ENCODE measurements at places on chromosomes 3 and 15.

- no peak for DNase-seq
Measured at GRCh38 chr3:189058071-189058470, 113.7 kb upstream of the TPRG1 start.

DNA sequence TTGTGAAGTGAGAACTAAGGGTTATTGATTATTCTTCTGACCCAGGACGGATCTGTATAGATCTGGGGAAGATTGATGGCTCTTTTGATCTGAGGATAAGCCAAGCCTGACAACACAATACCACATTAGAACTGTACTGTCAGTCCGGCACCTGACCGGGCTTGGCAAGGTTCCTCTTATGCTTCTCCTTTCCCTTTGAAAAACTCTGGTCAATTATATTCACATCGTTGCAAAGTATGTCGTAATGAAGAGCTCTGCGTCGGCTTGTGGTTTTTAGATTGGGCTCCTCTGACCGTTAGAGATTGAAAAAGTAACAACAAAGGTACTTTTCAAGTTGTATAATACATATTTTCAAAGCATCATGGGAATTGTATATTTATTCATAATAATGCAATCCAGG, 389.8 kb downstream of the NR2F2 start:
- no peak for DNase-seq

DNA sequence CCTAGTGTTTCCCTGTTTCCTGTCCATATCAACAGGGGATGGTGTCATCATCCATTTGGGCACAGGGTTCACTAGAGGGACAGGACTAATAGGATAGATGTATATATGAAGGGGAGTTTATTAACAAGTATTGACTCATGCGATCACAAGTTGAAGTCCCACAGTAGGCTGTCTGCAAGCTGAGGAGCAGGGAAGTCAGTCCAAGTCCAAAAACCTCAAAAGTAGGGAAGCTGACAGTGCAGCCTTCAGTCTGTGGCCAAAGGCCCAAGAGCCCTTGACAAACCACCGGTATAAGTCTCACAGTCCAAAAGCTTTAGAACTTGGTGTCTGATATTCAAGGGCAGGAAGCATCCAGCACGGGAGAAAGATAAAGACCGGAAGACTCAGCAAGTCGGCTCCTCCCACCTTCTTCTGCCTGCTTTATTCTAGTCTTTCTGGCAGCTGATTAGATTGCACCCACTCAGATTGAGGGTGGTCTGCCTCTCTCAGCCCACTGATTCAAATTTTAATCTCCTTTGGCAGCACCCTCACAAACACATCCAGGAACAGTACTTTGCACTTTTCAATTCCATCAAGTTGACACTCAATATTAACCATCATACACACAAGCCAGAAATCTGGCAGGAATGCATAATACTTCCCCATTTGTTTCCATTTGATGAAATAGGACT, 43.4 kb downstream of the CD200 start:
- no peak for DNase-seq

DNA sequence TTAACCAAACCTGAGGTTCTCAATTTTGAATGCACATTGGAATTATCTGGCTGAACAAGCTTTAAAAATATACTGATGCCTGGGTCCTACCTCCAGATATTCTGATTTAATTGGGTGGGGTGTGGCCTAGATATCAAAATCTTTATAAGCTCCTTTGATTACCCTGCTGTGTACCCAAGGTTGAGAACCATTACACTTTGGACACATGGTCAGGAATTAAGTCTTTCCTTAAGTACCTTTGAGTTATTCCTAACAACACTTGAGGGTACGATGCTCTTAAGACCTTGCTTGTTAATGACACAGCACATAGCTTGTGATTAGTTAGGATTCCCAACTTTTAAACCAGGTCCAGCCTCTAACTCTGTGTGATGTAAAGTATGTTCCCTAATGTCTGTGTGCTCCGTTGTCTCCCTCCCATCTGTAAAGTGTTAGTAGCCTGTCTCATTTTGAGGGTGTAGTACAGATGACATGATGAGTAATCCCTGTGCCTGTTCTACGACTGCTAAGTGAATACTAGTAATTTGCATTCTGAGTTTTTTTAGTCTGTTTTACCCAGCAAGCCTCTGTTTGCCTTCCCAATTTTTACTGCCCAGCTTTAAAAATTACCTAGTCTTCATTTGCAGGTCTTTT, 154.9 kb downstream of the KLHL25 start:
- no peak for DNase-seq

DNA sequence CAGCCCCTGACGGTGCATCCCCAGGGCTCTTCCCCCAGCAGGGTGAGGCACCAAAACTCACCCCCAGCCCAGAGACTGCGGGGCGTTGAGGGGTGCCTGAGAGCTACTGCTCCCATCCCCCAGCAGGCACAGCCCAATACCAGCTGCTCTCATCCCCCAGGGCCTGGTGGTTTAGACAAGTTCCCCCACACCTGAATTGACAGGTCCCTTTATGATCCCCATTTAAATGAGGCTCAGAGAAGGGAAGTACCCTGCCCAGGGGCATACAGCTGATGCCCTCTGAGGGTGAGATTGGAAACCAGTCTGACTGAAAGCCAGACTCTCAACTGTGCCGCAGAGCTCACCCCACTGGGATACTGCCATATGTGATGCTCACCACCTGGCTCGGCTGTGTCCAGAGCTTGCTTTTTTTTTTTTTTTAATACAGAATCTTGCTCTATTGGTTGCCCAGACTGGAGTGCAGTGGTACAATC, 20.1 kb downstream of the DUSP7 start:
- no peak for DNase-seq

DNA sequence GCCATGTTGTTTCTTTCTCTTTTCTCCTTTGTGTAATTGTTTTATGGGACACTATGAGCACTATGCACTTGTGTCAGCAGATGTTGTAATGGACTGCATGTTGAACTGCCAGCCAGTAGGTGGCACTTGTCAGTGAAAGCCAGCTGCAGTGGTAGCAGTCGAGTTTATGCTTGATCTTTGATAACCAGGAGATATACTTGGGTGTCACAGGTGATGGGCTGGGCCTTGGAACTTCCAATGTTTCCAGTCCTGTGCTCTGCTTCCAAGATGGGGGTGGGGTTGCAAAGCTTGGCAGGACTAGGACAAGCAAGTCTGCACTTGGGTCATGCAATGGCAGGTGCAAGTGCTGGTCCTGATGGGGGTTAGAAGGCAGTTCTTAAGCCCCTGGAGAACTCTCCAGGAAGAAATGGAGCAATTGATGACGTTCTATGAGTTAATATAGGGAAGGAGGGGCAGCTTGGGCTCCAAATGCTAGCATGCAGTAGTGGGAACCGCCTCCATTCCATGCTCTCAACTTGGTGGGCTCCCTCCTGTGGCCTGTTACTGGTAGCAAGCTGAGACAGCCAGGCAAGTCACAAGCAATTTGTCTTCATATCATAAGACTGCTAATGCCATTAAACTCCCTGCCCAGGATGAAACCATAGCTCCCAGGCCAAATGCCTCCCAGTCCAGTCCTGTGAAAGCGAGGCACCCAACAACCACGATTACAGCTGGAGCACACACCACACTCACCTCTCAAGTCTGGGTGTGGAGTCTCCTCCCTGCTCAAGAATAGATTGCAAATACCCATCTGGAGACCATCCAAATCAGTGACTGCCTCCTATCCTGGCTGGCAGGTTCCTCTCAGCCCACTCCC, 287.2 kb downstream of the CGGBP1 start:
- no peak for DNase-seq

DNA sequence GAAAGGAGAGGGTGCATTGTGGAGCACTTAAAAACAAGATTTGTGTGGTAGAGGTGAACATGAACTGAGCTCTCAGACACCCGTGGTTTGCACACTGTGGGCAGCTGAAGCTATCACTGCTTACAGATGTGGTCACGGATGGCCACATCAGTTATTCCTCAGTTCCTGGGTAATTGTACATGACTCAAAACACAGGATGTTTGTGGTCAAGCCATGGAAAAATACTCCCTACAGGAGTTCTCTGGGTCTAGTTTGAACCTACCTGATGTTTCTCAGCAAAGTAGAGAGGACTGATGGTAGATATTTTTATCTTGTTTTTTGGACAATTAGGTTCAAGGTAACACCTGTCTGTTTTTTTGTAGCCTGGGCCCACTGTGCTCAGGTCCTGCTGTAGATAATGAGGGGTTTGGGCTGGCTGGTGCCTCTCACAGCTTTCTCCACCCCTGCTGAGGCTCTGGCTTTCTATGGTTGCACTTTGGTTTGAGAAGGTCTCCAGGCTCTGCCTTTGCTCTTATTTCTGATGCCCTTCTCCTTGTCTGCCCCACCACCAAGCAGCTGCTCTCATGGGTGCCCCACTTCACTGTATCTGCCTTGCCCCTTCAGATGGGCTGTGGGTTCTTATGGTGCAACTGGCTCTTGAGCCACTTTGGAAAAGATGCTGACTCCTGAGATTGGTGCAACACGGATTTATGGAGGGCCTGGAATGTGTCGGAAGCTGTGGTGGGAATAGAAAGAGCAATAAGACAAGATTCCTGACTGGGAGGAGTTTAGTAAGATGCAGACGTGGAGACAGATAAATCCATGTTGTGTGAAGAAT, 40.1 kb downstream of the CDCP1 start:
- peak; percentile 46 for DNase-seq

GRCh38 chr3:134306320-134306719, 55.7 kb upstream of the RYK start:
- no peak for DNase-seq

GRCh38 chr3:177905173-177906125, 630.8 kb upstream of the KCNMB2 start:
- no peak for DNase-seq

- DNase-seq = peak; percentile 63
Measured at GRCh38 chr15:76150971-76151598, 91.3 kb downstream of the TMEM266 start.

- DNase-seq = no peak
Measured at GRCh38 chr15:41169781-41170180, 53.7 kb upstream of the INO80 start.

- DNase-seq = no peak
Measured at GRCh38 chr3:175857666-175858270, 998.6 kb downstream of the NAALADL2 start.

DNA sequence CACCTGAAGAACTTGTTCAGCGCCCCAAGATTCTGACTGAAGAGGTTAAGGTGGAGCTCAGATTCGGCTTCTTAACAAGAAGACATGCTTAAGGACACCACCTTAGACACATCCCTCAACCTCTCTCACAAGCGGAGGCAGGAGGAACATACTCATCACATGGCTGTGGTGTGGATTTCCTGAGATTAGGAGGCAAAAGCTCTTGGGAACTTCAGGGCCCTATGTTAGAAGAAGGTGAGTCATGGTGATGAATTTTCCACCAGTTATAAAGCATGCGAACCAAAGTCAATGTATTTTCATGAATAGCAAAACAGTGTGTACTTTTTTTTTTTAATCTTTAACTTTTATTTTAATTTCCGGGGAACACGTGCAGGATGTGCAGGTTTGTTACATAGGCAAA, 212.2 kb upstream of the SUCLG2 start:
- DNase-seq = no peak

GRCh38 chr15:59244337-59244736, 37.7 kb downstream of the LDHAL6B start:
- DNase-seq = no peak

DNA sequence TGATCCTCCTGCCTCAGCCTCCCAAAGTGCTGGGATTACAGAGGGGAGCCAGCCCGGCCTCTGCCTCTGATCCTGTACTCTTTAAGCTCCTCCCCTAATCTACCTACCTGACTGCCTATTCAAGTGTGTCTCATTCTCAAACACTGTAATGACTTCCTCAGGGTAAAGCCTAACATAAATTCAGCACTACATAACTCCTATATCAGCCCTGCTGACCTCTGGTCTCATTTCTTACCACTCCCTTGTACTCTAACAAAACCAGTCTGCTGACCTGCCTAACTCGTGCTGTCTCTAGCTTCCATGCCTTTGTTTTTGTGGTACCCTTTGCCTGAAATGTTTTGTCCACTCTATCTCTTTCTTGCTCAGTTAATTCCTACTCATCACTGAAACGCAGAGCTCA, 172.1 kb upstream of the IL12A start:
- DNase-seq = no peak

DNA sequence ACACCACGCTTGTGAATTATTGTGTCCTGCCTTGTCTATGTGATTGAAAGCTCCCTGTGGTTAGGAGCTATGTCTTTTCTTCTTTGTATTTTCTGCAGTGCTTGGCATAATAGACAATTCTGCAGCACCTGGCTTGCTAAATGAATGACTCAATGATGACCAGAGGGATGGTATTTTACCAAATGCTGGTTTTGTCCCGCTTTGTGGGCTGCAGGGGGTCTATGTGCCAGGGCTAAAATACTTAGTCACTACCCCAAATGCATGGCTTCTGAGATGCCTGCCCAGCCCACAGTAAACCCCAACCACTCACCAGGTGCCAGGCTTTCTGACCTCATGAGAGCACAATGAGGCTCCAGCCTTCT, 50.9 kb downstream of the BOC start:
- no peak for DNase-seq

- DNase-seq = no peak
Measured at GRCh38 chr3:117610156-117610555, 900.6 kb downstream of the TUSC7 start.

- no peak for DNase-seq
Measured at GRCh38 chr3:151265166-151265565, 13.2 kb downstream of the P2RY14 start.

- no peak for DNase-seq
Measured at GRCh38 chr15:23532024-23532423, 33.5 kb upstream of the MKRN3 start.

GRCh38 chr3:55091381-55092225, 163.7 kb upstream of the LRTM1 start:
- no peak for DNase-seq

GRCh38 chr15:38691965-38692788, 127.6 kb upstream of the RASGRP1 start:
- DNase-seq = no peak

- DNase-seq = no peak
Measured at GRCh38 chr3:40396406-40396805, 9.4 kb downstream of the ENTPD3 start.

DNA sequence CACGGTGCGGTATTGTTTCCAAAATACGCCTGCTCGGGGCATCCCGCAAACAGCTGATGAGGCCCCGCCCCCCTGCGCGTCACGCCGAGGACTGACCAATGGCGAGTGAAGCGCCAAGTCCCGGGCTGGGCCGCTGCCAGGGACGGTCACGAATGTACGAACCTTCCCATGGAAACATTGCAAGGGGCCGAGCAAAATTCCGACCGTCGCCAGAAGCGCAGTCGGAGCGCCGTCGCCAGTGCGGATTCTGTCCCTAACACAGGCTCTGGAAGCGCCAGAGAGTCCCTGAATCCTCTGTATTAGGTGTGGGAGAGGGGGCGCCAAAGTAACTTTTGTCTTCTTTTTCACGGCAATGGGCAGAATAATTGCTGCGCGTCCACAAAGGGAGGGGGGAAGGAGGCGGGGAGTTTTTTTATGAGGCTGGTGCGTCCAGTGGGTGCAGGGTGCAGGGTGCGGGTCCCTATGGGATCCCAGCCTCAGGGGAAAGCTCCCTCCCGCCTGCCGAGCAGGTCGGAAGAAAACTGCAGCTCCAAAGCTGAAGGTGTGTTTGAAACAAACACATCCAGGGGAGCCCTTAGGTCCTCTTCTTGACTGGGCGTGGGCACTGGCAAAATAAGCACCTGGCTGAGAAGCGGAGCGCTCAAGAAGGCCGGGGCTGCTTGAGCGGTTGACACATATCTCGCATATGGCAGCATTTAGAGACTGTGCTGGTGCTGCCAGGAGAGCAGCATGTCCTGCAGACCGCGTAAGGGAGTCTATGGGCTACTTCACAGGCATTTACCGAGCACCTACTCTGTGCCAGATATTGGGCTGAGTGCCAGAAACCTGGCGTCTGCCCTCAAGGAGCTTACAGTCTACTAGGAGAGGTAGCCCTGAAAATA, at the start of gene BMF:
Gene BMF (minus strand): TSS at position 25 of the 881 bp plus-strand sequence. CDS start 2,793 bp downstream, outside the sequence.
- peak; percentile 98 for DNase-seq

Data from activated T-helper 9 cell treated with anti-CD3 and anti-CD28 coated beads, Interleukin-2, amount 50 U/mL, for 16 hours (primary cell).